ENCODE measurements at places on chromosomes 2 and 18.

DNA sequence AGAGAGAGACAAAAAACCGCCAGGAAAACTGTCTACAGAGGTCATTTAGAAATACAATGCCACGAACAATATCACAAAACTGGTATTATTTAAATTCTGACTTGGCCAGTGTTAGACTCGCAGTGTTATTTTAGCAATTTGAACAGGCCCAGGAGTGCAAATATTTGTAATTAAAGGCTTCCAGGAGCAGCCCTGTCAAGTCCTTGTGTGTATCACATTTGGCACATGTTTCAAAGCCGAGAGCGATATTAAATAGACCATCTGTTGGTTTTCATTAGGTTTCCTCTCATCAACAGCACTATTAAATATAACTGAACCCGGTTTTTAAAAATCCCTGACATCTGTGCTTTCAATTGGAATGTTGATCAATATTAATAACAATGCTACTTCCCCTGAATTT is 656.9 kb downstream of the TSN start:
- DNase-seq, result no peak

DNA sequence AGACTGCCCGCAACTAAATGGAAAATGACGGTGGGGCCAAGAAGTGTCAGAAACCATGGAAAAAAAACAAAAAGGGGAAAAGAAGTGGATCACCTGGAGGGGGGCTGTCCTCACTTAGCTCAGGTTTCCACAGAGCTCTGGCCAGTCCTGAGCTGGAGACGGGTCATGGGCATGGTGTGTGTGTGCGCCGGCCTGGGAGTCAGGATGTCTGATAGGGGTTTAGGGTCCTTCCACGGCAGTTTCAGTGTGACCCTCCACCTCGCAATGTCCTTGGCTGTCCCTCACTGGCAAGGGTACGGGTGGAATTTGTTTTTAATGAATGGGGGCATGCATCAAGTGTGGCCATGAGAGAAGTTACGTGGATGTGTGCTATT is 133.2 kb upstream of the MEIS1 start:
- no peak for DNase-seq

- DNase-seq, result no peak
These were observed 28.2 kb upstream of the MFF start for GRCh38 chr2:227296671-227297405.

DNA sequence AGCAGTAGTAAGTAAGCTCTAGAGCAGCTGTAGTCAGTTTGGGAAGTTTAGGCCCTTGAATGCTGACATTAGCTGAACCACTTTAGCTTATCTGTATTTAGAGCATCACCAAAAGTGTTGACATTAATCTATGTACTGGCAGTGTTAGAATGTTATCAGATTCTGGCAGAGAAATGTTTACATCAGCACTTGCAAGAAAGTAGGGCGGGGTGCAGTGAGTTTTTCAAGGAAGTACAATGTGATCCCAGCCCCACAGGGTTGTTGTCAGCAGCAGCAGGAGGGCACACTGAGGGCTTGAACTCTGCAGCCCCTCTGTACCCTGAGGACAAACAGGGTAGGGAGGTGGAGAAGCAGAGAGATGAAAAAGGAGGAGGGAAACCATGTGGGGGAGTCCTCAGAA is 35.5 kb upstream of the RMP24 start:
- DNase-seq, result no peak

GRCh38 chr18:37243741-37244140 is 321.9 kb downstream of the CELF4 start:
- no peak for DNase-seq

DNA sequence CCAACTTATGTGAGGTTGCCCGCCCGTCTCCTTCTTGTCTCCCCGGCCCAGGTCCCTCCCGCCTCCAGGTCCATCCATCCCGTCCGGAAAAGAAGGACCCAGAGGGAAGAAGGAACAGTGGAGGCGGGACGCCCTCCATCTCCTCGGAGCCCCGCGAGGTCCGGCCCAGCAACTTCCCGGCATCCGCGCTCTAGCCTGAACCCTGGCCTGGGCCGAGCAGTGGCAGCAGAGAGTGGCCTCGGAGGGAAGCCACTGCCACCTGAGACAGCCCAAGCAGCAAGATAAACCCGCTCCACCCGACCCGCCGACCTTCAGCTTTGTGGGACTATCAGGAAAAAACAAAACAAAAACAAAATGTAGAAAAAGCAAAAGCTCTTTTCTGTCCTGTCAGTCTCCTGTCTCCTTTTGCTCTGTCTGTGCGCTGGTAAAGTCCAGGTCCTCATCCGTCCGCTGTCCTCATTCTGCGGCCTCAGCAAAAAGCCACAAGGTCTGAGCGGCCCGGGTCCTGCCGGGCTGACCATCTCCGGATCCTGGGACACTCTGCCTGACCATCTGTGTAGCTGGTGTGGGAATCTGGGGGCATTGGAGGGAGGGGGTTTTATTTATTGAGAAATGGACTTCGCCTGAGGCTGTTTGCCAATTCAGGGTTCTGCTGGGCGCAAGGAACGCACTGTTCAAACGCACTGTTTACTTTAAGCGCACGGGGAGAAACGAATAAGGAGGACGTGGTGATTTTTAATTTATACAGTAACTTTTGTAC is 3.1 kb downstream of the DLX1 start:
- no peak for DNase-seq

GRCh38 chr2:2638547-2639220 is 307.6 kb upstream of the MYT1L start:
- no peak for DNase-seq

DNA sequence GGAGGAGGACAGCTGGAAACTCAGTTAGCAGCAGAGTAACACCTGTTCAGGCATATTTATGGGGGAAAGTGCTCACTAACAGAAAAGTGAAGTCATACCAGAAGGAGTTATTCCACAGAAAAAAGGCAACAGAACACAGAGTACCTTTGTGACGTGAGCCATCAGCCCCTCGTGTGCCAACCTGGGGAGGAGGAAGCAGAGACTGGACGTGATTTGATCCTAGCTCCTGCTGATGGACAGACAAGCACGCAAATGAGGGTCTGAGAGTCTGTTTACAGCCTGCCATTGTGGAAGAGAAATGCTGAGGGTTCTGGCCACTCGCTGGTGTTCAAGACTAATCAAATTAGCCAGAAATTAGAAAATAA is 120.7 kb downstream of the ZNF521 start:
- no peak for DNase-seq

DNA sequence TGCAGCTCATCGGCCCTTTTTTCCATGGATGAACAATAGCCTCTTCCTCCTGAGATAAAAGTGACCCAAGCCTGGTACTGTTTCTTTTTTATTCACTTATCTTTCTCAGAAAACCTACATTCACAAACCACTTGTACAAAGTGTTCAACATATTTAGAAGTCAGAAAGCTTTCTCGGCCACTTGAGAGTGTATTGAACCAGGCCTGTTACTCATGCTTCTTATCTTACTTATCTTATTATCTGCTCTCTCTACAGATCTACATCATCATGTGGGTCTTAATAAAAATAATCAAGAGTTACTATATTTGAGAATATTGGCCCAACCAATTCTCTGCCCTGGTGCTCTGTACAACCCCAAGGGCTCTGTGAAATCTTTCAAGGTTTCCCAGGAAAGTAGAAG is 242.1 kb downstream of the MREG start:
- no peak for DNase-seq

- DNase-seq, result no peak
These were observed 370.2 kb downstream of the EN1 start for GRCh38 chr2:118477111-118477862.

DNA sequence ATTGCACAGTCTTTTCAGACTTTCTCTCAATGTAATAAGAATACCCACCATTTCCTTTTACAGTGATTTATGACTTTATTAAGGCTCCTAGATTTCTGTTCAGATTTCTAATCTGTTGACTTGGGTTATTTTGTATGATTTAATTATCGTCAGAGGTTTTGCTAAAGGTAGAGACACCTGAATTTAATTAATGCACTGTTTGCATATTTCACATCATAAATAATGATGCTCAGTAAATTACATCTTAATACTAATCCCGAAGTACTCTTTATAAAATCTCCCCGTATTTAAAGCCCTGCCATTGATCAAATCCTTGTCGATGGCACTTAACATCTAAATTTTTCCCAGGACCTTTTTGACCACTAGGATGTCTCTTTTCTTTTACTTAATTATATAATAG is 399.9 kb downstream of the MEIS1 start:
- DNase-seq, result no peak

GRCh38 chr2:138703242-138703641 is 76.9 kb downstream of the NXPH2 start:
- no peak for DNase-seq

DNA sequence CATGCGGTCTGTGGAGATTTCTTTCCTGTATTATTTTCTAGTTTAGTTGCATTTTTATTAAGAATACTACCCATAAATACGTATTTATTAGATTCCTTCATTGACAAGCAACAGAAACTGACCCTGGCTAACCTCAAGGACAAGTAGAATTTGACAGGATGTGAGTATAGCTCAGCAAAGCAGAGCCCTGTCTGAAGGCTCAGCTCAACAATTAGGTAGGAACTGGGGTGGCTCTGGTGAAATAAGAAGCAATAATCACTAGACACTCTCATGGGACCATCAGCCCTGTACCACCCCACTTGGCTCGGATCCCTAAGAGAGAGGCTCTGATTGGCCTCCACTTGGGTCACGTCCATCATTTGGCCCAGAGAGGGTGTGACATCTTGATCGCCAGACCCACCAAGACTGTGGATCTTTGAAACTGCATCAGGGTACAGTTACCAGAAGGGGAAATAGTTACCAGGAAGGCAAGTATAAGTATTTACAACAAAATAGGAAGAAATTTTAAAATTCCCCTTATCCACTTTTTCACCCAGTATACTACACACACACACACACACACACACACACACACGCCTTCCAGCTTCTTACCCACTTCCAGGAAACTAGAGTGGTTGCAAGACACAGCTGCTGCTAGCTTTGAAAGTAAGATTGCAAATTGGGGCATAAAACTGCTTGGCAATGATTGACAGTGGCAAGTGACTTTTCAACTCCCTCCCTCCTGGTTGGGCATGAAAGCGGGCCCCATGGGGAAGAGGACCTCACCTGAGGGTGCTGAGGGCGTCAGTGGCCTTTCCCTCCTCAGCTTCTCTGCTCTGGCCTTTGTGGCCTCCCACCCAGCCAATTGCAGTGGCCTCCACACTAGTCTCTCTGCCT is 41.8 kb downstream of the KCTD18 start:
- no peak for DNase-seq

GRCh38 chr2:174333017-174333371 is 1.8 kb upstream of the SP9 start:
- no peak for DNase-seq

- DNase-seq, result no peak
These were observed 113.7 kb downstream of the RIT2 start for GRCh38 chr18:43001821-43002220.

DNA sequence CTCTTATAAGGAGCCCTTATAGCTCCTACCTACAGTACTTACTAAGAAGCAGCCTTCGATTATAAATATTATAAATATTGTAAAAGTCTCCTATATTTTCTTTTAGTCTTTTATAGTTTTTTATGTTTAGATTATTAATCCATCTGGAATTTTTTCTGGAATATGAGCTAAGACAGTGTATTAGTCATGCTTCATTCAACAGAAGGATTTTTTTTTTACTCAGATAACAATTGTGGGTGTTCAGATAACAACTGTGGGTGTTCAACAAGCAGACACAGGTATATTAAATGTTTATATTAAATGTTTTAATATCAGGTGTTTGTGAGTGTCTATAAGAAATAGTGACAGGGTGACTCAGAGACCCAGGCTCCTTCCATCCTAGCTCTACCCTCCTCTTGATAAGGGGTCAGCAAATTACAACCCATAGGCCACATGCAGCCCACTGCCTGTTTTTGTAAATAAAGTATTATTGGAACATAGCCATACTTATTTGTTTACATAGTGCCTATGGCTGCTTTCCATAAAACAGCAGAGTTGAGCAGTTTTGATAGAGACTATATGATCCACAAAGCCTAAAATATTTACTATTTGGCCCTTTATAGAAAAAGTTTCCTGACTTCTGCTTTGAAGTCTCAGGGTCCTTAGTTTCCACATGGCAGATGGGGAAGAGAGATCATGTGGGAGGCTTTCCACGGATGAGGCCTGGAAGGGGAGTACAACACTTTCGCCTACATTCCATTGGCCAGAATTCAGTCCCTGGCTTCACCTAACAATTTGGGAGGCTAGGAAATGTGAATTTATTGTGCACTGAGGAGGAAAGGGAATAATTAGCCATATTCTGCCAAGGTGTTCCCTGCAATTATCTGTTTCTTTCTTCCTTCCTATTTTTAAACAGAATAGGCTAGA is 4.3 kb upstream of the SPATS2L start:
- no peak for DNase-seq

DNA sequence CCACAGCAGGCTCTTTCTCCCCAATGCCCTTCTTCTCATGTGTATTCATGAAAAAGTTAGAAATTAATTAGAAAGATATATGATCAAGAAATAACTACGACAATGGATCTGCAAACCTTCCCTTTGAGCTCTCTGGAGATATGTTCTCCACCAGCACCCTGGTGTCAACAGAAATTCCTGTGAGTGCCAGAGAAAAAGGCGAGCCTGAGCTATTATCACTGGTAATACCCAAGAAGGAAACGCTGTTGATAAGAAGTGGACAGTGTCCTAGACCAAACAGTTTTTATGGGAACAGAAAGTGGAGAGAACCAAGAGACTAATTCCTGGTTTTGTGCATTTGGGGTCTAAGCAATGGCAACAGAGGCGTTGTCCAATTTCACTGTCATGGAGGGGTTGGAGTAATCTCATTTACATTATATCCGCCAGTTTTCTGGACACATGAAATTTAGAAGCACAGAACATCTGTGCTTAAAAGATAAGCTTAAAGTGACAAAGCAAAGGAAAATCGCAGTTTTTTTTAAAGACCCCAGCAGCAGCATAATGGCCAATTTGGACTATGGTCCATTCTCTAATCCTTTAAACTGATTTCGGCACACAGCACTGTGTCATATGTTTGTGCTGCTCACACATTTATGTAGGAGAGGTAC is 47.2 kb upstream of the CDC42EP3 start:
- DNase-seq, result no peak

GRCh38 chr2:239355139-239355538 is 45.7 kb downstream of the HDAC4 start:
- peak; percentile 9 for DNase-seq

GRCh38 chr18:56992777-56993176 is 154.1 kb upstream of the BOD1L2 start:
- DNase-seq, result no peak

GRCh38 chr18:59787998-59788790 is 91.0 kb upstream of the CCBE1 start:
- no peak for DNase-seq
